CD4-positive, alpha-beta T cell treated with Interleukin-6 at 100 ng/mL for 8 hours (primary cell): ENCODE measurements at places on chromosomes 1 and 21.

DNA sequence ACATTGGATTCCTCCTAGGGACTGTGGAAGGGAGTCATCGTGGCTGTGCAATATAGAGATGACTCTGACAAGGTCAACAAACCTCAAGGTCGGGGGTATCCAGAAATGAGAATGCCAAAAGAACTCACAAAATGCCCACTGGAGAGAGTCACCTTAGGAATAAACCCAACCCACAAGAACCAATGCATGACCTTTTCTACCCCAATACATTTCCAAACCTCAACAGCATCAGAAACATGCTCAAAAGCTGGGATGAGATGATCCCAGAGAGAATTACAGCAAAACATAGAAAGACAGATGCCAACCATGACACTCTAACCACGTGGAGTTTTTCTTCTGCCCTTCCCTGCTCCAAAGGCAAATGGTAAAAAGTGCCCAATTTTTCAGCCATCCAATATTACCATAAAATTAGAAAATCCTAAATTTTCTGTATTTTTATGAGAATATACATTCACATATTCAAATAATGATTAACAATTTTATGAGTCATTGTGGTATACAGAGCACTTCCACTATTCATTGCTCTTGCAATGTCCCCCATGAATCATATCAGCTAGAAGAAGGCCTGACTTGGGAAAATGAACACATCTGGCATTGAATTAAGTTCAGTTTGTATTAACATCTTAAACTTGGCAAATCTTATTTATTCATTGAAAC lies 88.2 kb upstream of the PALMD start:
- DNase-seq: no peak

GRCh38 chr1:12345350-12346217 lies 115.8 kb downstream of the VPS13D start:
- peak; percentile 40 for DNase-seq

DNA sequence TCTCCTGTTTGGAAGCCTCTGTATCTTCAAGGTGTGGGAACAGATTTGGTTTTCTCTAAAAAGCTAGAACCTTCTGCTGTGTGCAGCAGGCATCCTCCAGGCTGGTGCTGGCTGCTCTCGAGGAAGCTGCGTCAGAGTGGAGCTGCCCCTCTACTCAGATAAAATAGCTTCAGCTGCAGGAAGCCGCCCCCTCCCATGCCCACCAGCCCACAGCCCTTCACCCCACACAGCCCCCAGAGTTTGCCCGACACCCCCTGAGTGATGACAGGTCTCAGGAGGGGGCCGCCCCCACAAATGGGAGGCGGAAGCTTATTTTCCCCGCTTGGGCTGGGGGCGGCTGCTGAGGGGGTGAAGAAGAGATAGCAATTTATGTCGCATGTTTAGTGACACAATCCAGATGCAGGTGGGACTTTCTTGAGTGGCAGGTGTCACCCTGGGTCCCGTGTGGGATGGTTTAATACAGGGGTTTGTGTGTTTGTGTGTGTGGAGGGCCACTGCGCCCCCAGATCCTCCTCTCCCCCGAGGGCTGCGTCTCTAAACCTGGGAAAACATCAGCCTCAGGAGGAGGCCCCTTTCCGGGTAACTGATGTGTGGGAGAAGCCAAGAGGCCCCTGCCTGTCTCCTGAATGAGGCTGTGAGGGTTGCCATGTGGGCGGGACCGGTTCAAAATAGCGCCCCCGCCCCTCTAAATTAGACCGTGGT lies 55.4 kb downstream of the STUM start:
- DNase-seq: no peak

- DNase-seq: no peak
These were observed 53.7 kb upstream of the CACYBP start for GRCh38 chr1:174946031-174946430.

GRCh38 chr1:99621340-99621901 lies 24.5 kb upstream of the PALMD start:
- no peak for DNase-seq
